Activated T-cell treated with anti-CD3 and anti-CD28 coated beads, Interleukin-2, amount 50 U/mL, for 1 hour (primary cell): ENCODE measurements at places on chromosomes 2 and 18.

DNA sequence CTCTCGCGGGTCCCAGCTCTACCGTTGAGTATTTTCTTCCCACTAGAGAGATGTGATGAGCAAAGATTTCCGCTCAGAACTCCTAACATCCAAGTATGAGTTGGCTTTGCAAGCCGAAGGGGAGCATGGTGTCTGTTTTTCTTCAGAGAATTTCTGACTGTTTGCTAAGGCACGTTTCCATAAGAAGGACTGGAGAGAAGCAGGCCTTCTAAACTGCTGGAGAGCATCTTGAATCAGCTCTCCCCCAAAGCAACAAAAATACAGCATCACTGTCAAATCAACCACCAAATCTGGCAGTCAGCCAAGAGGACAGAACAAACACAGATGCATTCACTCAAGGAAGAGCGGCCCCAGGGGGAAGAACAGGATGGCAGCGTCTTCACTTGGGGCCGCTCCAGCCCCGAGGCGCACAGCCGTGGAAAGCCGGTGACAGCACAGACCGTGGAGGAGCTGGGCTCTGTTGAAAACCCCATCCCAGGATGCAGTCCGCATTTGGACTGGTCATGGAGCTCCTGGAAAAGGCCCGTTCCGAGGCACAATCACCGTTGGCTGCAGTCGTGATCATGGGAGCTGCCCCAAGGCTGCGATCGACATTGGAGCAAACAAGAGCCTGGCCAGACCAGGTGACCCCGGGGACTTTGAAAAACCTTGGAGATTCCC, 101.4 kb downstream of the NFATC1 start:
- no peak for DNase-seq

GRCh38 chr2:237326266-237327171, 87.4 kb downstream of the COL6A3 start:
- no peak for DNase-seq

DNA sequence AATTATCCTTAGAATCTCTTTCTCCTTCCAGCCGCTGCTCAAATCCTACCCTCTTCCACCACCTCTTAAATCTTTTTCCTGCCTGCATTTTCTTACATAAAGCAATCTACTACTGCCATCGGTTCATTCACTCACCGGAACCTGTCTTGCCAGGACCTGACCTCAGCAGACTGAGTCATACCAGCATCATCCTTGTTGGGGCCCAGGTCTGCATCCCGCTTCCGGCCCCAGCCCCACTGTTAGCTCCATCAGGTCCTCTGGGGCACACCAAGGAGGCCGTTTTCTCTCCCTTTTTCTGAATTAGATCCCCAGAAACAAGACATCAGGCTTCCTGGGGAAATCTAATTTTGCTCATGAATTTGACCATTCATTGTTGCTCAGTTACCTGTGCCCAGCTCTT, 42.7 kb upstream of the TGFA start:
- no peak for DNase-seq

DNA sequence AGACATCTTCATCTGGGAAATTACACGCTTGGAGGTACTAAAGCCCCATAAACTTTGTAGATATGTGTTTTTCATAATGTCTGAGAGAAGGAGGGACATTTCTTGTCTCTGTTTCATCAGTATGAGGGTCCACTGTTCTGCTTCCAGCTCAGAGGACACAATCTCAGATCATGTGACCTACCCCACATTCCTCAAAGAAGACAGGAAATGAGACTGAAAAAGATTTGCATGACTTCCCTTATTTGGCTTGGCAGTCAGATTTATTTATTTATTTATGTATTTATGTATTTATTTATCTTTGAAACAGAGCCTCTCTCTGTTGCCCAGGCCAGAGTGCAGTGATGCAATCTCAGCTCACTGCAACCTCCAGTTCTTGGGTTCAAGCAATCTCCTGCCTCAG, 463.7 kb upstream of the RGPD4 start:
- DNase-seq = no peak

DNA sequence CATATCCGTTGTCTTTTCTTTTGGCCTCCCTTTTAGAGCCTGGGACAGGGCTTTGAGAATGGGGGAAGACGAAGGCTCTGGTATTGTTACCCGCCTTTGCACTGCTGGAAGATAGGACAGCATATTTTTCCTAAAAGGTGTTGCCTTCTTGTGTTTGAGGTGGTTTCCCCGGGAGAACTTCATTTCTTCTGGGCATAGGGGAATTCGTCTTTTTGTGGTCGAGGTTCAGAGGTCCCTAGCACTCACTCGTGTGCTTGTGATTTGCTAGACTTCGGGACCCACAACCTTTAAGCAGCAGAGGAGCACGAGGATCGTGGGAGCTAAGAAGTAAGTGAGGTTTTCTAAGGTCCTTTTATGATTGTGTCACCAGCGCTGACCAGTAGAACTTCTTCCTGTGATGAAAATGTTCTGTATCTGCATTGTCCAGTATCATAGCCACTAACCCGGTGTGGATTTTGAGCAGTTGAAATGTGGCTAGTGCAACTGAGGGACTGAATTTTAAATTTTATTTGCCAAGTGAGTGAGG, 611 bp downstream of the ZNF512 start:
- peak; percentile 21 for DNase-seq

GRCh38 chr2:229174794-229175496, 96.1 kb downstream of the PID1 start:
- no peak for DNase-seq

GRCh38 chr18:45820106-45820745, 5.2 kb upstream of the SIGLEC15 start:
- DNase-seq = no peak

GRCh38 chr2:232879618-232880494, 9.8 kb downstream of the SNORC start:
- DNase-seq = no peak

GRCh38 chr18:43780782-43781340, 503.6 kb upstream of the SYT4 start:
- DNase-seq = no peak

DNA sequence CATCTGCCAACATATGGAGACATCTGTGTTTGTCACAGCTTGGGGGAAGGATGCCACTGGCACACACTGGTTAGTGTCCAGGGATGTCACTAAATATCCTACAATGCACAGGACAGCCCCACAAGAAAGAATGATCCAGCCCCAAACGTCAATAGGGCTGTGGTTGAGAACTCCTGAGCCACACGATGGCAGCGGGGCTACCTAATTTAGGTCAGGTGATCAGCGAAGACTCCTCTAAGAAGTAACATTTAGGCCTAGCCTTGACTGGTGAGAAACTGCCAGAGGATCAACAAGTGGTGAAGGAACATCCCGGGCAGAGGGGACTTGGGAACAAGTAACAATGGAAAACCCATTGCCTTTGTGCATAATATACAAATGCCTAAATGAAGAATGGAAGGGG, 5.0 kb upstream of the TGIF1 start:
- no peak for DNase-seq

DNA sequence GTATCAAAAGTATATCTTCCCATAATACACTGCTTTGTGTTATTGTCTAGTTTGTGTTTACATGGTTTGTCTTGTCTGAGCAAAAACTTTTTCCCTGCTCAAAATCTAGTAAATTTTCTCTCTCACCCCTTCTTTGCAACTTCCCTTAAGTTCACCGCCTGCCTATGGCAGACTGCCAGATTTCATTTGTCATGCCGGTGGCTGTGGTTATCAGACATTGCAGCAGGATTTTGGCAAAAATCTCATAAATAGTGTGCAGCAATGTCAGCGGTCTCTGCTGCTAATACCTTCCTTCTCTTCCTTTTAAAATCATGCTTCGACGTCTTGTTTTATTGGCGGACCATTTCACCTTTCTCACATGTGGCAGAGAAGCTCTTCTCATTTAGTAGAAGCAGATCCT, 45.6 kb upstream of the TMEM178A start:
- DNase-seq = no peak

DNA sequence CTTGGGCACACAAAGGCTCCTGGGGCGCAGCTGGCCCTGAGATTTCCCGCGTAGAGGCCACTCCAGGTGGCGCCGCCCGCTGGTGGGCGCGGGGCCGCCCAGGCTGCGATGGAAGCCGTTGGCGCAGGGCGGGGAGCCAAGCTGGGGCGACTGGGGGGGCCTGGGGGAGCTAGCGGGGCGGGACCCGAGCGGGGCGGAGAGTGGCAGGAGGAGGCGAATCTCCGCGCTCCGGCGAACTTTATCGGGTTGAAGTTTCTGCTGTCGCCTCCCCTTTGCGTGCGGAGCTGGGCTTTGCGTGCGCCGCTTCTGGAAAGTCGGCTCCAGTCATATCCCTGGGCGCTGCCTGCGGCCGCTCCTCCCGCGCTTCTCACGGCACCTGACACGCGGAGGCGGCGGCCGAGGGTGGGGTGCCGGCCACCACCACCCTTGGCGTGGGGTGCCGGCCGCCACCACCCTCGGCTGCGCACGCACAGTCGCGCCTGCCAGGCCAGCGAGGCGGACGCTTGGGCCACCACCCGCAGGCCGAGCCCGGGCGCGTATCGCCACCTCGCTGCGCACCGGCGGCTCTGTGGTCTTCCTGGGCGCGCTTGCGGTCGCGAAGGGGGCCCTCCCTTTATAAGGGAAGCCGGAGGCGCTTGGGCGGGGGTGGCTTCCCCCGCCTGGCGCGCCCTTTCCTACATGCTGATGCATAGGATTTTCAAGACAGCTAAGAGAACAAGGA, 919 bp upstream of the CYP1B1 start:
- DNase-seq = no peak

DNA sequence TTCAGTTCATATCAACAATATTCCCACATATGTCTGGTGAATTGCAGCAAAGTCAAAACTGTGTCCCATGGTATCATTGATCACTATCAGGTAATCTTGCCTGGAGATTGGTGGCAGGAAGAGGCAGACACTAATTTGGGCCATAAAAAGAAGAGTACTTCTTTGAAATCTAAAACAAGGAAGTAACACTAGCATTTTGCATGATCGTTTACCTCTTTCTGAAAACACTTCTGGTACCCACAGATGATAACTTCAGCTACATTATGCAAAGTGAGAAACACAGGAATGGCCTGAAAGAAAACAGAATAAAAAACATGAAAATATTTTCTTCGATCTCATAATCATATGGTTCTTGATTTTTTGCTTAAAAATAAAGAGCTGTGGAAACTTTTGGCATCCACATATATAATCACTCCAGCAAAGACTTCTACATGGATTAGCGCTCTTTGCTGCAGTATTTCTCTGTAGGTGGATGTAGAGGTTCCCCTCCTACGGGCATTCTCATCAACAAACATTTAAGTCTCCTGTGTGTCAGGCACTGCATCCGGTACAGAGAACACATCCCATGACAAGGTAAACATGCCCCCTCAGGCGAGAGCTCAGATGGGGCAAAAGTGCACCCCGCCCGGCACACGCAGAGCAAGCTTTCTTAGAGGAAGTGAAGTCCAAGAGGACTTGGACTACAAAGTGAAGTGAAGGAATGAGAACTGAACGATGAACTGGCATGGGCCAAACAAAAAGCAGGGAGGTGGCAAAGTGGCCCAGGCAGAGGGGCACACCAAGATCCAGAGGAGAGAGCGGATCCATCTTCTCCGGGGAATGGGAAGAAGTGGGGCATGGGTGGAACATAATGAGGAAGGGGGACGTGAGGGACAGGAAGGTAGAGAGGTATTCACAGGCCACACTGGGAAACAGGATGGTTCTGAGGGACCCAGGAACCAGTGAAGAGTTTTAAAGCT, 68.0 kb upstream of the RIOK3 start:
- no peak for DNase-seq

DNA sequence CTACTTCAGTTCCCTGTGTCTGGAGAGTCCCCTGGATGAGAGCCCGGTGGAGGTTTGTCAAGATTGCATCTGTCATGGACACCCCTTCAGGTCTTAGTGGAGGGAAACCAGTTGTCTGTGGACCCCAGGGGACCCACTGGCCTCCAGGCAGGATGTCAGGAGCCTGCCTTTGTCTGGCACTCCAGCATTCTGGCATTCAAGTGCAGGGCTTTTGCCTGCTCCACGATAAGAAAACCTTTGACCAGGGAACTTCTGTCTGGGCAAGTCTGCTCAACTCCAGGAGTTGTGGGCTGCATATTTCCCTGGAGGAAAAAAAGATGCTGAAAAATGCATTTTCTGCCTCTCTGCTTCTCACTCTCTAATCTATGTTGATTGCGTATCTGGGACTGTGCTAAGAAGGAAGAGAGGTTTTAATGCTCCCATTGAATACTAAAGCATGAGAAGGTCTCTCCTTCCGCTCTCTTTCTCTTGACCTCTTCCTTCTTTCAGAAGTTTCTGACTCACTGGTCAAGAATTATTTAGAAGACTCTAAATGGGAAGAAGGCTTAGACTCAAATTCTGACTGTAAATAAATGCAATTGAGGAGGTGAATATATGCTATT, 104.5 kb downstream of the MMADHC start:
- no peak for DNase-seq

DNA sequence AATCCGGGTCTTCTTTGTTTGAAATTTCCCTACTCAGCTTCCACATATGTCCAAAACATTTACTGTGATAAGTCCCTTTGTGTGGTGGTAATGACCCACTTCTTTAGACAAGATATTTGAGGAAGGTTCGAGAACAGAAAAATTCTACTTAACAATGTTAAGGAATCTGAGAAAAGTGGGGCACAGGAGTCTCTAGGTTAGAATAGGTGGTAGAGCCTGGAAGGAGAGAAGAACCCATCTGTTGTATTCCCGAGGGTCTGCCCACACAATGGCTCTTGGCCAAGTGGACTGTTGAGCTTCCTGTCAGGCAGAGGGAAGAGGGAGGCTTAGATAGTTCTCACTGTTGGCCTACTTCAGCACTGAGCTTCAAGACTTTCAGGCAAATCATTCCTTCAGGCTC, 4.3 kb downstream of the IGFBP2 start:
- DNase-seq = no peak

DNA sequence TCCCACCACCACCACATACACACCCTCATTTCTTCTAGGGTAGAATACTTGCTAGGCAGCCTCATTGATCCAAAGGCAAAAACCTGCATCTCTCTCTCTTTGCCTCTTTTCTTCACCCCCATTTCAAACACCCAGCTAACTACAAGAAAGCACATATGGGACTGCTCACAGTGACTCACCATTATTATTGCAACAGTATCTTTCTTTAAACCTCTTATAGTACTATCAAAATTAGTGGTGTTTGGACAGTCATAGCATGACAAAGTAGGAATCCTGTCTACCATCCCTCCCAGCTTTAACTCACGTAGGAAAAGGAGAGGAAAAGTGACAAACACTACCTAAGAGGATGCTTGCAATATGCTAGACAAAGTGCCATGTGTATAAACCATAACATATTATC, 422.5 kb upstream of the CRIM1 start:
- DNase-seq = no peak

DNA sequence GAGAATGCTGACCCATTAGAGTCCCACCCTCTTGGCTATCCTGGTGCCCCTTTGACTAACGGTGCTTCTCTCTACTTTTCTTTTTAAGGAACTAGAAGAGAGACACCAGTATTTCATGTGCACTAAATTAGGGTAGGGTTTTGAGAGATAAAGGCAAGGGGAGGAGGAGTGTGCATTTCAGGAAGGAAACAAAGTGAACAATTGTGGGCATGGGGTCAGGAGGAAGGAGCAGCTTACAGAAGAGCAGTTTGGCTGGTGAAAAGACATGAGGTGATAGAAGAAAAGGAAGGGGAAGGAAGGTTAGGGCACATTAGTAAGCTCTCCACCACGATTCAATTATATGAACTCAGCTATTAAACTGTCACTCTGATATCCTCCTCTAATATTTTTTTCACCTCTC, 105.8 kb upstream of the CTAGE1 start:
- DNase-seq = no peak

- no peak for DNase-seq
Measured at GRCh38 chr2:112824694-112825085, 11.9 kb downstream of the IL1B start.
